ENCODE measurements at places on chromosomes 12 and 14. TPM values are rescaled to one million over a fixed set of nuclear protein-coding genes. Genes with fewer than 3 reads are reported as not detected.
A peak's percentile ranks its signal among the peaks of the same experiment; 100 is the strongest.

The CDH24 gene
- total RNA-seq: 1.1 TPM

DNA sequence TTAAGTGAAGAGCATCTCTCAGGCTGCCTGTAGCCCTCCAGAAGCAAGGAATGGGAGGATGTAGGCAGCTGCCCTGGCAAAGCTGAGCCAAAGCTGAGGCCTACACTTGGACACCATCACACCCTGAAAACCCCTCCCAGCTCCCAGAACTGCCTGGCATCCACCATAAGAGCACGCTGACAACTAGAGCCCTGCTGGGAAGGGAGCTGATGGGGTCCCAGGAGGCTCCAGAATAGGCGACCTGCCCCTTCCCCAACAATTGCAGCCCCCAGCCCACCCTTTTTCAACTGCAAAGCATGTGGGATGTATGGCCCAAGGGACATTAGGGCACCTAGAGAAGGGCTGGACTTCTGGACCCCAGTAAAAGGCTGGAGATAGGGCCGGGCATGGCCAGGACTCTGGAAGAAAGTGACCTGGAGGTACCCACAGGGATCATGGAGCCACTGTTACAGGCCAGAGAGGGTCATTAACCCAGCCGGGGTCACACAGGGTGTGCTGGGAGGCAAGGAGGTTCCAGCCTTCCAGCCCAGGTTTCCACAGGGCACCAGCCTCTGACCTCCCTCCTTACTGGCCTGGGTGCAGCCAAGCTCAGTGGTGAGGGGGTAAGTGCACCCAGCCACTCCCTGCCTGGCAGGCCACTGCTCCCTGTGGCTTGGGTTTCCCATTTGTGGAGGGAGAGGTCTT is 27.8 kb downstream of the FAM222A start:
- DNase-seq: peak; percentile 2

DNA sequence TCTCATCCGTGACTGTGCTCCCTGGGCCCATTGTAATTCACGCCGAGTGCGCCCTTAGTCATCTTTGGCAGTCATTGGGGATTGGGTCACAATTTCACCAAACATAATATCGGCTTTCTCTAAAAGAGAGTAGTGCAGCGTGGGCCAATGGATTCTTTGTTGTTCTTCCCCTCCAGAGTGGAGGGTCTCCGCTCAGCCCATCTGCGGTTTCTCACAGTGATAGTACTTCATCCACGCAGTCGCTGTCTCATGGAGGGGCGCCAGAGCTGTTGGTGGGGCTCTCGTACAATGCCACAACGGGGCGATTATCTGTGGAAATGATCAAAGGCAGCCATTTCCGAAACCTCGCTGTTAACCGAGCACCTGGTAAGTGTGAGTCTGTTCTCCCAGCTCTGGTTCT is 321.8 kb downstream of the SNAPC1 start:
- DNase-seq: no peak

The TEX52 gene
- not detected for total RNA-seq

The LALBA gene
- total RNA-seq: not detected

The RAD52 gene
- total RNA-seq: 16.0 TPM

- no peak for DNase-seq
Measured at GRCh38 chr12:42298887-42299286, 27.0 kb downstream of the ZCRB1 start.

All from activated CD4-positive, alpha-beta T cell treated with anti-CD3 and anti-CD28 coated beads for 36 hours (primary cell).